ENCODE measurements at places on chromosomes 16 and 17.

- DNase-seq, result no peak
Measured at GRCh38 chr17:35255316-35255715, 12.4 kb downstream of the SLFN5 start.

- DNase-seq, result no peak
Measured at GRCh38 chr16:27776556-27777225, 226.7 kb downstream of the KATNIP start.

- DNase-seq, result peak; percentile 60
Measured at GRCh38 chr17:75412455-75413317, 7.2 kb upstream of the GRB2 start.

DNA sequence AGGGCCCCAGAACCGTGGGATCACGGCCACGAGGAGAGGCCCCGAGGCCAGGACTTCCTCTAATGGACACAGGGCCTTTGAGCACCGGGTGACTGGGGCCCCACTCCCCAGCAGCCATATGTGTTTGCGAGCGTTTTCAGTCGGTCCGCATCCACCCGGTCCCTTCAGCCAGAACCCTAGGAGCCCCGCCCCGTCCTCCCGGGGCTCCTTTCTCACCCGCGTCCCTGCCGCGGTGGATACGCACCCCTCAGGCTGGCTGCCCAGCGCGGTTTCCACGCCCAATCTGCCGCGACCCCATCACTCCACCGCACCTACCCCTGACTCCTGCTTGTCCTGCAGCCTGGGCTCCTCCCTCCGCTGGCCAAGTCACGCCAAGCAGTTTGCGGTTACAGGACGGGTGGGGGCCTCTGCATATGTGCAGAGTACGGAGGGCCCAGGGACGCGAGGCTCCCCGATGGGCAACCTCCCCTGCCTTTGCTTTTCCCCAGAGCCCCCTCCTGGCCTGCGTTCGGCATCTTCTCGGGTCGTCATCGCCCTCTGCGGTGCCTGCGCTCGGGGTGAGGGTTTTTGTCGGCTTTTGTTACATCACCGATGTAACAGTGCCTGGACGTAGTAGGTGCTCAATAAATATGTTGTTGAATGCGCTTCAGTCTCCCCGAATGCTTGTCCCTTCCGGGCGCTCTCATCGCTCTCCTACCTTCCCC, 1.0 kb upstream of the TTYH2 start:
- peak; percentile 40 for DNase-seq

DNA sequence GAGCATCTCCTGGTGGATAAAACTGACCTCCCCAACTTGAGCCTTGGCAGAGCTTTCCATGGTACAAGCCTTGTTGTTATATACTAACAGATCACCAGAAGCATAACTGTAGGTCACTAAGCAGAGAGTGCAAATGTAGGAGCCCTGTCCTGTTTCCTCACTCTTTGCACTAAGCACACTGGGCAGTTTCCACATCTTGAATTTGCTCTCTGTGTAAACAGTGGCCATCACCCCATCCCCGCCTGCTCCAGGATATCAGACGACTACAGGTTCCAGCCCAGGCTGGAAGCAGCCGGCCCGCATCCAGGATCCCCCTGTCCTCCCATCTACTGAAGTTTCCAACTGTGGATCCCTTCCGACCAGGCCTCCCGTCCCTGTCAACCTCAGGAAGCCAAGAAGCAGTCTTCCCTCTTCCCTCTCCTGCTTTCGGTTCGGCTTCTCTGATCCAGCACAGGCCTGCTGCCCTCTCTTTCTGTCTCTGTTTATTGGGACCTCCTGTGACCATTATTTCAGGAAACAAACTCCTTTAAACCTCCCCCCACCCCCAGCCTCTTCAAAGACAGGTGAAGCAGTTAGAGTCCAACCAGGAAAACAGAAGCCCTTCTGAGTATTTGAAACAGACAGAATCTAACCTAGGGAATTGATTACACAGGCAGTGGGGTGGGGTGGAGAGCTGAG, 22.6 kb upstream of the CACNG4 start:
- no peak for DNase-seq

DNA sequence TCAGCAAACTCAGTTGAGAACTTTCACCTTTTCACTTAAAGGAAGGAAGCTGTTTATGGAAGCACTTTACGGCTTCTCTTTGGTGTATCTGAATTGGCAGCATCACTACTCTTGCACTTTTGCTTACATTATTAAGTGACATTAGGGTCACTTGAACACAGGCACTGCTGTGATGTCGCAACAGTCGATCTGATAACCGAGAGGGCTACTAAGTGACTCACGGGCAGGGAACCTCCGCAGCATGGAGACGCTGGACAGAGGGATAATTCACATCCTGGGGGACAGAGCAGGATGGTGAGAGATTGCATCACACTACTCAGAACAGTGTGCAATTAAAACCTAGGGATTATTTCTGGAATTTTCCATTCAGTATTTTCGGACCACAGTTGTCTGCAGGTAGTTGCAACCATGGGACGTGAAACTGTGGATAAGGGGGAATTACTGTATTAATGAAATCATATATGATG, 56.5 kb downstream of the DNAH2 start:
- no peak for DNase-seq

DNA sequence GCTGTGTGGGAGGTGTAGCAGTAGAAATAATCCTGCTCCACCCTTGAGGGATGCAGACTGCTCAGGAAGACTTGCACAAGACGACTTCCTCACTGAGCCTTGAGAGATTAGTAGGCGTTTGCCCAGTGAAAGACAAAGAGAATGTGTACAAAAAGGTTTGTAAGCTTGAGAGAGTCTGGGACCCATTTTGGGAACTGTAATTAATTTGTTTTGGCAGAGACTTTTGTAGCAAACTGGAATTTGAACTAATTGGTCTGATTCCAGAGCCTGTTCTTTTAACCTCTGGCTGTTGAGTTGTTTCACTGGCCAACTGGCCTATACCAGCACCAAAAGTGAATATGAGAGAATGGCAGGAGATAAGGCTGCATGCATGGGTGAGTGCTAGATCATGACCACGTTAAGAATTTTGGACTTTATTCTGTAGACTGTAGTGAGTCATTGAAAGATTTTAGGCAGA, 75.5 kb downstream of the AATF start:
- DNase-seq, result no peak

GRCh38 chr17:50603340-50603739, 31.3 kb upstream of the ABCC3 start:
- DNase-seq, result no peak

DNA sequence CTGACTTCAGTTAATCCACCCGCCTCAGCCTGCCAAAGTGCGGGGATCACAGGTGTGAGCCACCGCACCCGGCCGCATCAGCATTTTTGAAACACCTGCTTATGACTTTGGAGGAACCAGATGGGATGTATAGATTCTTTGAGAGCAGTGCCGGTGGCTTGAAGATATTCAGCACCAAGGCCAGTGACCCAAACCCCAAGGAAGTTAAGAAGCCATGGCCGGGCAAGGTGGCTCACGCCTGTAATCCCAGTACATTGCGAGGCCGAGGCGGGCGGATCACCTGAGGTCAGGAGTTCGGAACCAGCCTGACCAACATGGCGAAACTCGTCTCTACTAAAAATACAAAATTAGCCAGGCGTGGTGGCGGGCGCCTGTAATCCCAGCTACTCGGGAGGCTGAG, 43.9 kb downstream of the TRARG1 start:
- no peak for DNase-seq

GRCh38 chr16:71778780-71779179, 29.9 kb downstream of the AP1G1 start:
- DNase-seq, result no peak

DNA sequence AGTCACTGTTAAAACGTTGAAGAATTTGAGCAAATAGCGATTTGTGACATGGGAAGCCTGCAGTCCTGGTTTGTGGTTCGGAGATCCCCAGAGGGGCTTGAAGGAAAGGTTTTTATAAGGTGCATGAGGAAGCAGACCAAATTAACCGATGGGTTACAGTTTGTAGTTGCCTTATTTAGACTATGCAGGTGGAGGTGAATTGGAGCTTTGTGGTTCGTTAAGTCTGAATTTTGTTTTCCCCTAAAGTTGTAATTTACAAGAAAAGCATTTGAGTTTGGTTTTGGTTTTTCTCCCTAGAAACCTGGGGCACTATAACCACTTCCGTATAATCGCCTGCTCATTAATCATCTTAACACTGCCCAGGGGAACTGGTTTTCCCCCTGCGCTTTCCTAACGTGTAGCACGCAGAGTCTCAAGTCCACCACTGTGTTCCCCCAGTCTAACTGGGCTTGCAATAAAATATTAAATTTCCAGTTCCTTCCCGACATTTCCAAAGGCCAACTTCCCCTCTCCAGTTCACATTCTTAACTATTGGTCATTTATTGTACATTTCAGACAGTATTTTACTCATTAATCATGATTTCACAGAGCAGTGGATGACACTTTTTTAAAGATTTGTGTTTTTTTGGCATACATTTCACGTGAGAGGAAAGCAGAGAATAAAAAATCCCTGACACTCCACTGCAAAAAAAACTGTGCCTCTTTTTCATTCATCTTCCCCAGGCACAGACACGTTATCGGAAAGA, 932 bp downstream of the ZNF267 start:
- peak; percentile 27 for DNase-seq

GRCh38 chr16:75323933-75324332, 72.5 kb upstream of the BCAR1 start:
- no peak for DNase-seq

- no peak for DNase-seq
Measured at GRCh38 chr16:24541233-24541933, 2.0 kb downstream of the RBBP6 start.

DNA sequence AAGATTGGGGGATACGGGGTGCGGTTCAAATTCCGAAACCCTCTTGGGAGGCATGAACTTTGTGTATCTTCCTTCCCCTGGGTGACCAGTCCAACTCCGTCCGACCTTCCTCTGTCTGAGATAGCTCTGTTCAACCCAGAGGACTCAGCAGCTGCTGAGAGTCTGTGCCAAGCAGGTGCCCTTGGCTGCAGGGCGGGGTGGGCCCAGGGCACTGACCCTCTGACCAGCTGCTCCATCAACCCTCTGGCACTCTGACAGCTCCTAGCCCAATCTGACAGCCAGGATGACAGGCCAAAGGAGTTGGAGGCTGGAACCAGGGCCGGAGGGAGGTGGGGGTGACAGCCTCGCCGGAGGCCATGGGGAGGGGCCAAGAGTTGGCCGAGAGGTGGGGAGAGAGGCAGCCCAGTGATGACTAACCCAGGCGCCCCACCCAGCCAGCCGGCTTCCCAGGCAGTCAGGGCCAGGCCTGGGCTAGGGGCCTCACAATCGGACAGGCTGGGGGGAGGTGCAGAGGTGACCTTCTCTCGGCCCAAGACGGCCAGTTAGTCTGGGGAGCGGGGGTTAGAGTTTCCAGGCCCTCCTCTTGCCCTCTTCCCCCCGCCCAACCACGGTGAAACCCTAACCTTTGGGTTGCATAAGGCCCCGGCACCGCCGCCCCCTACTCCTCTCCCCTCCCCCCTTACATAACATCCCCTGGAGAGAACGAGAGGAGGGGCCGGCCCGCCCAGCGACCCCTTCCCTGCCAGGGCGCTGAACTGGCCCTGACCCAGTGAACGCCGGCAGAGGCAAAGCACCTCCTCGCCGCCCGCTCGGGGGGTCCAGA, 5.0 kb upstream of the TLCD2 start:
- peak; percentile 91 for DNase-seq

- no peak for DNase-seq
Measured at GRCh38 chr17:29037739-29038084, 5.2 kb upstream of the PIPOX start.

DNA sequence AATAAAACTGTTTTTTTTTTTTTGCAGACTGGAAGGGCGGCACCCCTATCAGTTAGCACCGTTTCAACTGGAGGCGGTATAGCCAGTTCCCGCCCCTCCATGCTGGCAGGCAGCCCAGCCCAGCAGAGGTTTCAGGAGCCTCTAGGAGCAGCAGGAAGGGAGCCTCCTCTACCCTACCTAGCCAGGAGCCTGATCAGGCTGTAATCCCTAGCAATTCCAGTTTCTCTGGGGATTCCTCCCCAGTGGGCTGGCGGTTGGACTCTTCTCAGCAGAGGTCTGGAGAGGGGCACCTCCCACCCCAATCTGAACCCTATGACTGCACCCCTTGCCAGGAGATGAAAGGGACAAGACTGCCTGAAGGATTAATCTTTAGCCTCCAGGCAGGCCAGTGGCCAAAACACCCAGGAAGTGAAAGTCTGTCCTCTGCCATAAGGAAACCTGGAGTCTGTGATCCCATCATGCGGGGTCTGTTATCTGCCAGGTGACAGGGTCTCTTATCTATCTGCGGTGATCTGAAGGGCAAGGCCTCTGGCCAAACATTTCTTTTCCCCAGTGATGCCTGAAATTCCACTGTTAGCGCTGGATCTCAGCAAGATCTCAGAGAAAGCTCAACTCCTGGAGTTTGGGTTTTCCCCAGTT, 4.9 kb upstream of the CDH1 start:
- DNase-seq, result no peak

DNA sequence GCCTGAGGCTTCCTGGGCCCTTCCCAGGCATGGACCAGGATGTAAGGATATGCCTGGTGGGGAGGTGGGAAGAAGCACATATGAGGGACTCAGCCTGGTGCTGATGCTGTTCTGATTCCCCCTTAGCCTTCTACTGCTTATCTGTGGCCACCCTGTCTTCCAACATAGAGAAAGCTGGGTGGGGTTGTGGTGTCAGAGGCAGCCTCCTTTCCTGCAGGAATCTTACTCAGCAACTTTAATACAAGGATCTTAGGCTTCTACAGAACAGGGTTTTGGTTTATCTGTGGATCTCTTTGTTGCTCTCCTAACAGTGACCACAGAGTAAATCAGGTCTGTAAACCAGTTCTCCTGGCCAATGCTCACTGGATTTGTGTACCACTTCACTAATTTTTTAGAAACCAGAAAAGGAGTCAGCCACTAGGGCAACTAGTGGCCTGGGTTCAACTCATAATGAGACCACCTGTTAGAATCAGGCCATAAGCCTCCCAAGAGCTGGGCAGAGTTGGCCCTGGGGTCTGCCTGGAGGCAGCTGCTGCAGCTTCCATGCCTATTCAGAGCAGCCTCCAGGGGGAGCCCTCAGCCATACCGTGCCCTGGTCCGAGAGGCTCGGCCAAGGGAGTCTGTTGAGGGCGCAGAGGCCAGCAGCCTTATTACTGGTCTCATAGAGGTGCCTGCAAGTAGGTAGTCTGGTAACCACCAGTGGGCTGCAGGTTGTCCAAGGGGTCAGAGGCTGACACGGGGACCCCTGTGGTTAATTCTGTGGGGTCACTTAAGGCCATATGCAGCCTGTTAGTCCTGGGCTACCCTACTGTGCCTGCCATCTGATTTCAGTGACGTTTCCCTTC, 7.1 kb downstream of the HAS3 start:
- DNase-seq, result no peak

- no peak for DNase-seq
Measured at GRCh38 chr17:62611292-62611691, 16.2 kb upstream of the MRC2 start.
